ENCODE measurements at places on chromosomes 12 and 14.
A peak's percentile ranks its signal among the peaks of the same experiment; 100 is the strongest.

DNA sequence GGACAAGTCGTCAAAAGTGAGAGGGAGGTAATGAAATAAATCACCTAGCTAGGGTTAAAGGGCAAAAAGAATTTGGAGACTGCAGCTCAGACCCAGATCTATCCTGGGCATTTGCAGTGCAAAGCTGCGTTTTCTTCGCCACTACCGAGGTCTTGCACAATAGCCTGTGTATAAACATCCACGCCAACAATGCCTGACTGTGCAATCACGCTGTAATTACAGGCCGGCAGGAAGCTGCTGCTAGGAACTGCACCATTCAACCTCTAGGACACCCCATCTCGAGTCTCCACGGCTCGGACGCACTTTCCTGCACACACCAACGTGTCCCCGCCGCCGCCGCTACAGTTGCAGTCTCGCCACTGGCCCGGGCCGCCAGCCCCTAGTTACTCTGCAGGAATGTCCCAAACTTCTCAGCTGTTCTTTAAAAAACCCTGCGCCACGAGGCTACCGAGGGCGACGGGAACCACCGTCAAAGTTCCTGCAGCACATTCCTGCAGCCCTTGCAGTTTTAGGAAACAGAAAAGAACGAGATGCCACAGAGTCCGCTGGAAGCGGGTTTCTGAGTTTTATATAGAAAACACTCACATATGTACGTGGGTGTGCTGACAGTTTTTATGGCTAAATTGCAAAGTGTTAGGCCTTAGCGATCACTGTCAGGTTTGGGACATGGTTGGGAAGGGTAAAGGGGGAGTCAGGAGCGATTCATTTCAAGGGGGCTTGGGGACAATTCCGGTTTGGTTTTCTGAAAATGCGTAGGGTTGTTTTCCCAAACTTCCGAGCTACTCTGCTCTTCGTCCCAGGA lies 65.6 kb upstream of the PTGR2 start:
- peak; percentile 62 for DNase-seq

- DNase-seq, result no peak
Observed at GRCh38 chr12:1924996-1925683, 6.7 kb upstream of the CACNA2D4 start.

GRCh38 chr12:86530996-86531655 lies 274.9 kb upstream of the MGAT4C start:
- no peak for DNase-seq

DNA sequence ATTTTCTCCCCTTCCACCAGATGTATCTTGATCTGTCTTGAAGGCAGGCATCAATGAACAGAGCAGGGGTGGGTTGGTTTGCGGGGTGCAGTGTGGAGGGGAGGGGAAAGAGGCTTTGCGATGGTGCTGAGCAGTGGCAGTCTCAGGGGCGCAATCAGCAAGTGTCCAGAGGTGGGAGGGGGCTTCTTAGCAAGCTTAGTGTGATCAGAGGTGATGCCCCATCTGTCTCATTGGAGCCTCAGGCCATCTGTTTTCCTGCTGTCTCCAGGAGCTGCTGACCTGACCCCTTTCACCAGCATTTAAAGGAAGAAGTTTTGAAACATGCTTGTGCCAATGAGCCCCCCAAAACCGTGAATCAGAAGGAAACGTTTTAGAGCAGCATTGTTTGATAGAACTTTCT lies 187.7 kb upstream of the LHX5 start:
- no peak for DNase-seq

- no peak for DNase-seq
Observed at GRCh38 chr12:47141459-47141858, 61.7 kb upstream of the AMIGO2 start.

GRCh38 chr12:128557231-128557630 lies 266.5 kb downstream of the SLC15A4 start:
- no peak for DNase-seq

DNA sequence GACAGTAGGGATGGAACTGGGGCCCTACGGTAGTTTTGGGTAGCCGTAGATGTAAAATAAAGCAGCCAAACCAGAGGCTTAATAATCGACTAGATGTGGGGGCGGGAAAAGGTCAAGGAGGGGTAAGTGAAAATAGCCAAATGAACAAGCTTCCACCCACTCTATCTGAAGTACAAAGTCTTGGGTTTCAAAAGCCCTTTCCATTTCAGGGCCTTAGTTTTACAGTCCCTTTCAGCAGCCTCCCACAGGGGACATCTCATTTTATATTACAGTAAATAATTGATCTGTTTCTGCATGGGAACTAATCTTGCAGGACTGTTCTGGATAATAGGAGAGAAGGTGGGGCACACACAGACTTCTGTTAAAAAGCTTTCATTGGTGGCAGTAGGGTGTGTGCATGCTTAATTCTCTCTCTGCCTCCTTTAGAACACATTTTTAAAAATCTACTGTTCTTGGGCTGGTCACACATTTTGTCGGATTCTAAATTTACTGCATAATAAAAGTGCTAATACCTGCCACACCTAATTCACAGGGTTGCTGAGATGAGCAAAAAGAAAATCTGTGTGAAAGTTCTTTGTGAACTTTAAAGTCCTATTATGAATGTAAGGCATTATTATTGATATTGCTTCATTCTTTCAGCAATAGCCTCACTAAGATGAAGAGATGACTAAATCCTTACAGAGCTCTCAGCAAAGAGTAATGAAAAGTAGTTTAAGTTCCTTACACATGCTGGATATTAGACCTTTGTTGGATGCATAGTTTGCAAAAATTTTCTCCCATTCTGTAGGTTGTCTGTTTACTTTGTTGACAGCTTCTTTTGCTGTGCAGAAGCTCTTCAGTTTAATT lies 104.6 kb downstream of the ITPR2 start:
- no peak for DNase-seq

GRCh38 chr14:102545461-102546265 lies 36.1 kb upstream of the ANKRD9 start:
- DNase-seq, result no peak

DNA sequence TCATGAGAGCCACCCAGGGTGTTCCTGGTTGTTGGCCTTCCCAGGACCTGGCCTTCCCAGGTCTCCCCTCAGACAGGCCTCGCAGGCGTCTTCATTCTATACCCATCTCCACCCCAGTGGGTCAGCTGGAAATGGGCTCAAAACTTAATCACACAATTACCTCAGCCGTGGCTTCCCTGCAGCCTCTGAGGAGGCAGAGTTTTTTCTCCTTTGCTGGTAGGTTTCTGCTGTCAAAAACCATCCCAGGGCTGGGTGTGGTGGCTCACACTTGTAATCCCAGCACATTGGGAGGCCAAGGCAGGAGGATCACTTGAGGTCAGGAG lies 13.2 kb downstream of the NFKBIA start:
- DNase-seq, result no peak

GRCh38 chr14:26719514-26719913 lies 121.7 kb upstream of the NOVA1 start:
- no peak for DNase-seq

- no peak for DNase-seq
Observed at GRCh38 chr14:93007225-93007997, 84.5 kb downstream of the CHGA start.

GRCh38 chr12:39905152-39905551 lies 200.7 kb downstream of the SLC2A13 start:
- DNase-seq, result no peak

- DNase-seq, result no peak
Observed at GRCh38 chr12:24903329-24904088, 45.4 kb downstream of the BCAT1 start.

DNA sequence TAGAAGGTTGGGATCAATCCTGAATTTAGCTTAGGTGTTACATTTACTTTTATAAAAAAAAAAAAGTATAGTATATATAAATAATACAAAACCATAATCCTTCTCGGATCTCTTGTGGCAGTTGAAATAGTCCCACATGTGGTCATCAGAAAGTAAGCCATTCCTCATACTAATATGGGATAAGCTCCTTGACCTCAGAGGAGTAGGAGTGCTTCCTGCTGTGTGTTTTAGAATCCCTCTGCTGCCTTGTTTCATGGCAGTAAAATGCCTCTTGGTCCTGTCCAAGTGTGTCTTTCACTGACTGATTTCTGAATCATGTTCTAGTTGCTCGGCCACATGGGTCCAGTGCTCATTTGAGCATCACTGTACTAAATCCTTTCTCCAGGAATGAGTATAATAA lies 117.0 kb downstream of the NTN4 start:
- no peak for DNase-seq

DNA sequence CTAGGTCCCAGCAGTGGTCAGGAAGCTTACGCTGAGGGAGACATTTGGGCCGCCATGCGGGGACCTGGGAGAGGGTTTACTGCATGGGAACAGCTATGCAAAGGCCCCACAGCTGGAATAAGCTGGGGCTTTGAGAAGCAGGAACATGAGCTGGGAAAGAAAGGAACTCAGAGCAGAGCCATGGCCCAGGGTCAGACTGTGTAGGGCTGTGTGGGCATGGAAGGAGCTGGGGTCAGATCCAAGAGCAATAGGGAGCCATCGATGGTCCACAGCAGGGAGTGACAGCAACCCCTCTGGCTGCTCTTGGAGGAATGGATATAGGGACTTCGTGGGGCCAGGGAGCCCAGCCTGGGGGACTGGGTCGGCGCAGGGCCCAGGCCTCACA lies 151.6 kb downstream of the ADGRD1 start:
- no peak for DNase-seq

- DNase-seq, result no peak
Observed at GRCh38 chr14:98946940-98947339, 325.1 kb downstream of the BCL11B start.

All from activated CD4-positive, alpha-beta T cell treated with anti-CD3 and anti-CD28 coated beads, Interleukin-2, amount 50 U/mL, for 1 hour (primary cell).